ENCODE measurements at places on chromosomes 6 and 20.

DNA sequence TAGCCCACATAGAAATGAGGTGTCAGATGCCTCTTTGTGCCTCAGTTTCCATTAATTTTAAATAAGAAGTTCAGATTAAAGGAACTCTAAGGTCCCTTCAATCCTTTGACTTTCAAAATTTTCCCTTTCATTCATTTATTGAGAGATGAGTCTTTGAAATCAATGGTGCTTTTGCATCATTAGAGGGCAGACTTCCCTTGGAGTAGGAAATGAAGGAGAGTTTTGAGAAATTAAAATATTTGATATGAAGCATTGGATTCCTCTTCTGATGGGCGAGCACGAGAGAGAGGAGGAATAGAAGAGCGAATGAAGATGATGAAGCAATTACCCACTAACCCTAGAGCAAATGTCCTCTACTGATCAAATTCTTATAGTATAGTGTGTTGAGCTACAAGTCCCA is 105.7 kb downstream of the EDN1 start:
- DNase-seq: no peak

DNA sequence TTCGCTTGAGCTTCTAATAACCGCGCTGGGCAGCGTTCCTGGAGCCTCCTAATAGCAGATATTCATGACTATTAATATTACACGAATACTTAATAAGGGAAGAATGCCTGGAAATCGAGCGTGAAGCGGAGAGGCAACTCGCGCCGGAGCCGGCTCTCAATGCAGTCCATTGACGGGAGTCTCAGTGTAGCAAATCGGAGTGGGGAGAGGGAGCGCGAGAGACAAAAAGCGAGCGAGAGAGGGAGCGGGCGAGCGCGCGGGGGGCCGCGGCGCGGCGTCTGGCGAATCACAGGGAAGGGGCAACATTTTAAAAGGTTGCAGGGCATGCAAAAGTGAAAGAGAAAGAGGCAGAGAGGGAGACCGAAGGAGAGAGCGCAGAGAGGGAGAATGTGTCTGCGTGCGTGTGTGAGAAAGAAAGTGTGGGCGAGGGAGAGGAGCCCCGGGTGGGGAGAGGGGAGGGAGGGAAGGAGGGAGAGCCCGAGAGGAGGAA is 2.9 kb downstream of the TFAP2A start:
- DNase-seq: no peak

GRCh38 chr6:35452183-35453090 is at the start of gene FANCE:
TSS of gene FANCE (plus strand) at chr6:35452338. CDS start at chr6:35452546, 208 bp downstream.
- DNase-seq: peak; percentile 78

GRCh38 chr6:166584155-166584554 is 2.3 kb downstream of the RAMACL start:
- DNase-seq: no peak

DNA sequence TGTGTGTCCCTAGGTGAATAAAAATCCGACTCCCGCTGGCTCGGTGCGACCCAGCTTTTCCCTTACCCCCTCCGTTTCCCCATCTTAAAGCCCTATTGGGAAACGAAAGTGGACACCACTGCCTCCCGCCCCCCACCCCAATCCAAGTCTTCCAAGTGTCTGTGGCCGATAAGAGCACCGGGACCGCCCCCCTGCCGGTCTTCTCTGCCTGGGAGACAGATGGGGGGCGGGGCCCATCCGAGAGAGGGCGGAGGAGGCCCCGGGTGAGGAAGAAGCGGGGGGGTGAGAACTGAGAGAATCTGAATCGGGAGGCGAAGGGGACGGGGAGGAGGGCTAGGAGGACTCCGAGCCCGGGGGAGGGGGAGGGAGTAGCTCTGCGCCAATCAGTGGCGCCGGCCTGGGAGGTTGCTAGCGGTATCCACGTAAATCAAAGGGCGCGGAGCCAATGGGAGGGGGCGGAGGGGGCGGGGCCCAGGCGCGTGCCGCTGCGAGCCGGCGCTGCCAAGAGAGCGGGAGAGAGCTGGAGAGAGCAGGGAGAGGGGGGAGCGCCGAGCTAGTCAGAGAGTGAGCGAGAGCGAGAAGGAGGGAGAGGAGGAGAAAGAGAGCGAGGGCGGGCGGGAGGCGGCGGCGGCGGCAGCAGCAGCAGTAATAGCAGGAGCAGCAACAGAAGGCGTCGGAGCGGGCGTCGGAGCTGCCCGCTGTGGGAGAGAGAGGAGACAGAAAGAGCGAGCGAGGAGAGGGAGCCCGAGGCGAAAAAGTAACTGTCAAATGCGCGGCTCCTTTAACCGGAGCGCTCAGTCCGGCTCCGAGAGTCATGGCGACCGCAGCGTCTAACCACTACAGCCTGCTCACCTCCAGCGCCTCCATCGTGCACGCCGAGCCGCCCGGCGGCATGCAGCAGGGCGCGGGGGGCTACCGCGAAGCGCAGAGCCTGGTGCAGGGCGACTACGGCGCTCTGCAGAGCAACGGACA is at the start of gene POU3F2:
Gene POU3F2 (plus strand): TSS at position 515 of the 972 bp plus-strand sequence. CDS start 300 bp downstream, at position 815.
- peak; percentile 97 for DNase-seq

GRCh38 chr20:4956200-4956810 is 45.0 kb downstream of the SLC23A2 start:
- DNase-seq: no peak

DNA sequence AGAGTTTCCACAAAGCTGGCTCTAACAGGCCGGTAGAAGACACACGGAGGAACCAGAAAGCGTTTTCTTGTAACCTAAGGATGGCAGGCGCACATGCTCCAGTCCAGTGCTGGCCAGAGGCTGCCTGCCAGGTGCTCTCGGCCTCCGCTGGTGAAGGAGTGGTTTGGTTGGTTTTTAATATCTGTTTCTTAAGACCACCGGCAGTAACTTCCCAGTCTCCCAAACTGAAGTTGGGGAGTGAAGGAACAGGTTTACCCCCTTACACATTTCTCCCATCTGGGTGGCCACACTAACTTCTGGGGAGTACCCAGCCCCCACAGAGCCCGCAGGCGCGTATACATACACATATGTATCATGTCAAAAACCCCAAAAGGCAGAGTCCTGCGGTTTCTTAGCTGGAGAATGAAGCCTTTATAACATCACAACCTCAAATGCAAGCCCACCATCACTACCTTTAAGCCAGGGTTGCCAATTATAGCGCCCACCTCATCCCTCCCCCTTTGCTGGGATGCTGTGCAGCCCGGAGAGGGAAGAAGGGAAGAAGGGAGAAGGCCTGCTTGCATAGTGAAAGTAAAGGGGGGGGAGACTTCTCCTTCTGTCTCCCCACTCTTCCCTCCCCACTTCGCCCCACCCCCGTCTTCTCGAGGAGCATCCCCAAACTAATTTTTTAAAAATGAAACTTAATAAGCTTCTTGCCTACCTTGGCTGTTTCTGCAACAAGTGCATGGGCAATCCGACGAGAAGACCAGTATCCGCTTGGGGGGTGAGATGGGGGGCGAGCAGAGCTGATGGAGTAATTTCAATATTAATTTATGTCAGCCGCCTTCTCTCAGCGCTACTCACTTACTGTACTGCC is 1.0 kb downstream of the TRERF1 start:
- DNase-seq: no peak

GRCh38 chr6:87851674-87852299 is 149.8 kb upstream of the AKIRIN2 start:
- DNase-seq: no peak

- no peak for DNase-seq
Measured at GRCh38 chr6:108254433-108255410, 6.1 kb downstream of the SNX3 start.

- no peak for DNase-seq
Measured at GRCh38 chr6:156347246-156347645, 429.9 kb upstream of the ARID1B start.

DNA sequence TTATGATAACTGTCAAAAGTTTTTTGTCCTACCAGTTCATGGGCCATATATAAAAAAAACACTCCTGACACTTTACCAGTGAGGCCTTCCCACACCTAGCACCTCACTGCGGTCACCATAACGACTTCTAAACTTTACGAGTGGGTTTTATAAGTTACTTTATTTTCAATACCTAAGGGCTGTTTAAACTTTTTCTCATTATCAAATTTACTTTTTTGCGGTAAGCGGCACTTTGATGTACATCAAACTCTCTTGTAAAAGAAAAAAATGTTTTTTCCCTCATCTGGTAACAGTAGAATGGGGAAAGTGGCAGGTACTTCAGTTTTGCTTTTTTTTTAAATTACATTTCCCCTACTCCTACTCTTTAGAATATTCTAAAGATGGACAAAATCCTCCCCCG is 36.2 kb downstream of the FYN start:
- no peak for DNase-seq

- DNase-seq: no peak
Measured at GRCh38 chr6:148830614-148831013, 83.8 kb downstream of the UST start.

DNA sequence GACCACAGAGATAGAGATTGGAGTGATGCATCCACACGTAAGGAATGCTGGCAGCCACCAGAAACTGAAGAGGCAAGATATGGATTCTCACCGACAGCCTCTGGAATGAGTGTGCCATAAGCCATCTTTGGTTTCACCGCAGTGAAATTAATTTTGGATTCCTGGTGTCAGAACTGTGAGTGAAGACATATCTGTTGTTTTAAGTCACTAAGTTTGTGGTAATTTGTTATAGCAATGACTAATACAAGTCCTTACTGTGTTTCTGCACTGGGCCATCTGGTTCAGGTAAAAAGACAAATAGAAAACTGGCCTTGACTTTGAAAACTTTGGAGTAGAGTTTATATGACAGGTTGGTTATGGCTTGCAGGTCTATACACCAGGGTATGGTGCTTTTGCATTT is 261.9 kb downstream of the PHF3 start:
- DNase-seq: no peak

- no peak for DNase-seq
Measured at GRCh38 chr6:156595476-156595875, 181.7 kb upstream of the ARID1B start.

DNA sequence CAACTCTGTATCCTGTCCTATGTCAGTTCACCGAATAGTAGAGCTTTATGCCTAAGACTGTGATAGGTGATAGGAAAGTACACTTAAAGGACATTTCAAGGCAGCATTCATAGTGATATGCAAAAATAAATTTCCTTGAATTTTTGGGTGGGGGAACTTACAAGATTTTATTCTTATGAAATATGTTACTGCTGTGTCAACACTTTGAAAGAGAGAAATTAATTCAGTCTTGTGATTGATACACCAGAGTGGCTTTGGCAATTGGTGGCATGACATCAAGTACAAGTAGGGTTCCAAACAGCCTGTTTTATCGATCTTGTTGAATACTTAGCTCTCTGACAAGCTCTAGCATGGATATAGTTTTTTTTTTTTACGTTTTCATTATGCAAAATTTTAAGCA is 72.3 kb downstream of the QKI start:
- no peak for DNase-seq

GRCh38 chr6:125217369-125217768 is 63.8 kb downstream of the TPD52L1 start:
- no peak for DNase-seq
